Myocyte (in vitro differentiated cells): ENCODE measurements at places on chromosomes 16 and 17. TPM values are rescaled to one million over a fixed set of nuclear protein-coding genes. Genes with fewer than 3 reads are reported as not detected.
A peak's percentile ranks its signal among the peaks of the same experiment; 100 is the strongest.

DNA sequence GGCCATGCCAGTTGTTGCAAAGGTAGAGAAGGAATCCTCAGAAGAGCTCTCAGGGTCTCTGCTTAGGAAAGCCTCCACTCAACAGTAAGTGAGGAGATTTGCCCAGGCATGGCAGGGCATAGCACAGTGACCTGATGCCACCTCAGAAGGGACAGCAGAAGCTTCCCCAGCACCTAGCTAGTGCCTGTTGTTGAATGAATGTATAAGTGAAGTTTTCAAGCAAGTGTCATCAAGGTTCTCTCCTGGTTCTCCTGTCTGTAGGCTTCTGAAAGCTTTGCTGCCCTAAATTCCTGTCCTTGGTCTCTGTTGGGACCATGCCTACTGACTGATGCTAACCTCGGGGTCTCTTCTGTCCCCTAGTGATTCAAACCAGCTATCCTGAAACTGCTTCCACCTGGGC is 114.9 kb upstream of the TBX2 start:
- DNase-seq, result no peak

- DNase-seq, result no peak
These were observed 1.6 kb downstream of the SPEM2 start for GRCh38 chr17:7426896-7427489.

GRCh38 chr17:62826956-62827355 is 18.8 kb upstream of the MARCHF10 start:
- DNase-seq, result no peak

DNA sequence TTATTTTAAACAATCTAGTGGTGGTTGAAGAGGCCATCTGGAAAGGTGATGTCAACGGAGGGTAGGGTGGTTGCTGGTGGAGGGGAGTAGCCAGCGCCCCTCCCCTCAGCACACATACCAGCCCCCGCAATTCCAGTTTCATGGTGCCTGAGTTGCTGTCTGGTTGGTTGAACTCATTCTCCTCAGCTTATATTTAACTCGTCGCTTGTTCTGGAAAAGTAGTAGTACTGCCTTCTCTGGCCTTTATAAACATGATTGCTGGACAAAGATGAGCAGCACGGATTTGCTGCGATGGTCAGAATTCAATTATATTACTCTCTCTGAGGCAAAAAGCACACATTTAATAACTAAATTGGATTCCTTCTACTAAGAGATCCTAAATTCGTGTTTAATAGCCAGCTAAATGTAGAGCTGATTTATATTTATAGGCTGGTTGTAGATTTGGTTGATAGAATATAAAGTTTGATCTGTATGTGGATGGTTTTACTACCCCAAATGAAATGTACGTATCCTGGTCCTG is 238.0 kb upstream of the TBX2 start:
- DNase-seq, result no peak

GRCh38 chr17:5488752-5489151 is 2.4 kb downstream of the MIS12 start:
- DNase-seq, result no peak

DNA sequence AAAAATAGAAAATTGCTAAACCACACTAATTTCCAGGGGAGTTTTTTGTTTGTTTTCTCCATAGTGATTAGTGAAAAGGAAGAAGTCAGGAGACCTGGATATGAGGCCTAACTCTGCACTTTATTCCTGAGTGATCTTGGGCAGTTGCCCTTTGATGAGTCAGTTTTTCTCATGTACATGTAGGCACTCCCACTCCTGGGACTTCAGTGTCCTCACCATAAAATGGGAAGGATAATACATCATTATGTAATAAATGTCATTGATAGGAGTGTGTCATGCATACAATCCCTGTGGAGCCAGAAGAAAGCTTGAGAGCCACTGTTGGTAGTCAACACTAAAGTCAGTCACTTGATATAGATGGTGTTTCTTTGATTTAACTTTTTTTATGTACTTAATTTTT is 32.5 kb downstream of the WIPF2 start:
- peak; percentile 64 for DNase-seq

GRCh38 chr16:5056352-5056751 is 9.4 kb downstream of the C16orf89 start:
- DNase-seq, result no peak

GRCh38 chr17:45990886-45991285 is 8.2 kb upstream of the STH start:
- no peak for DNase-seq

DNA sequence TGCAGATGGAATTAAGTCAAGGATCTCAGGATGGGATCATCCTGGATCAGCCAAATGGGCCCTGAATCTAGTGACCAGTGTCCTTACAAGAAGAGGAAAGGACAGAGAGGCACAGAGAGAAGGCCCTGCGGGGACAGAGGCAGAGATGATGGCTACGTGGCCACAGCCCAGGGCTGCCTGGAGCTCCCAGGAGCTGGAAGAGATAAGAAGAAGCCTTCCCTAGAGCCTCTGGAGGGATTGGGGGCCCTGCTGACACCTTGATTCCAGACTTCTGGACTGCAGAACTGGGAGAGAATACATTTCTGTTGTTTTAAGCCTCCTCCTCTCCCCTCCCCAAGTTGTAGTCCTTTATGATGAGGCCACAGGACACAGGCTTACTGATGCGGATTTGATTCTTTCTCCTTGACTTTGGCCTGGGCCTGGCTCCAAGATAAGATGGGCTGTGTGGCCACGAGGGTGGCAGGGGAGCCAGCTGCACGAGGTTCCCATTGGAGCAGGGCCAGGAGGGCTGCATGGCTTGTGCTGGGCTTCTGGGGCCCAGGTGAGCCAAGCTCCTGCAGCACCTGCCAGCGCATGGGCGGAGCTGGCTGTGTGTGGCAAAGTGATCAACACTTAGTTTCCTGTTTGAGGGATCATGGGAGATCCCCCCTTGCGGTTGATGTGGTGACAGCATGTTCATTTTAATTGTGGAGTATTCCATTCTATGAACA is 146.1 kb downstream of the IRF8 start:
- DNase-seq, result no peak

DNA sequence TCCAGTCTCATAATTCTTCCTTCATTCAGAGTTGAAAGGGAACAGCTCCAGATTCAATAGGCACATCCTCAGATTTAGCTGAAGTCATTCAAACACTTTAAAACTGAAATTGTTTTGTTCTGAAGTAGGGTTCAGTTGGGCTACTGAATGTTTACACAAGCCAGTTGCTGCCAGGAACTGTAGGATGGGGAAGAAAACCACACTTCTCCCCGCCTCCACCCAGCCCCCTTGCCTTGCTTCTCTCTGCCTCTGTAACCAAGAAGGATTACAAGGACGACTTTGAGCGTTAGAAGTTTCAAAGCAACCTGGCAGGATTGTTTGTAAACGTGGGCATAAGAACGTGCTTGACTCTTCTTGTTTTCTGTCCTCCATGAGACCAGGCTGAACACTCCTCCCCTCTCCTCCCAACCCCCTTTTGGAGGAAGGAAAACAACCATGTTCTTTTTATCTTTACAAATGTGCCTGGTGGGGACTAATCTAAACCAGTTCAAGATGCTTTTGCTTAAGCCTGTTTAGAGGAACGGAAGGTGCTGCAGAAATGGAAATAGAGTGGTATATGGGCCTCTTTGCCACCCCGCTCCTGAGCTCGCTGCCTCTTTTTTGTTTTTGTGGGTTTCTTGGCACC is 287.9 kb downstream of the FTO start:
- DNase-seq, result peak; percentile 26

Gene RILP
- 11.0 and 20.1 TPM in 2 replicates for total RNA-seq

DNA sequence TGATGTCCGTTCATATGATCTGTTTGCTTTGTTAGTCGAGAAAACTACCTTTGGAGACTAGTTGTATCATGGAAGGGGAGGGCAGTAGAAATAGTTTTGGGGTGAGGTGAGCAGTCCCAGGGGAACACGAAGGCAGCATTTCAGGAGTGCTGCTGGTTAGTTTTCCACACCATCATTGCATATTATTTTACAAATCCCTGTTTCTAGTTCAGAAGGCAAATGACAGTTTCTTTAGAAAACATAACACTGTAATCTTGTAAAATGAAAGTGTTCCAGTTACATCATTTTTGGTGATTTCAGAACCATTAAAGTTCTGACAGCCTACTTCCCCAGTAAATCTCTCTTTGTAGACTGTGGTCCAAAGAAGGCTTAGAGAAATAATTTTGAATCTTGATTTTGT is 25.4 kb downstream of the BANP start:
- peak; percentile 27 for DNase-seq

Gene PLLP
- not detected in 2 replicates for total RNA-seq

DNA sequence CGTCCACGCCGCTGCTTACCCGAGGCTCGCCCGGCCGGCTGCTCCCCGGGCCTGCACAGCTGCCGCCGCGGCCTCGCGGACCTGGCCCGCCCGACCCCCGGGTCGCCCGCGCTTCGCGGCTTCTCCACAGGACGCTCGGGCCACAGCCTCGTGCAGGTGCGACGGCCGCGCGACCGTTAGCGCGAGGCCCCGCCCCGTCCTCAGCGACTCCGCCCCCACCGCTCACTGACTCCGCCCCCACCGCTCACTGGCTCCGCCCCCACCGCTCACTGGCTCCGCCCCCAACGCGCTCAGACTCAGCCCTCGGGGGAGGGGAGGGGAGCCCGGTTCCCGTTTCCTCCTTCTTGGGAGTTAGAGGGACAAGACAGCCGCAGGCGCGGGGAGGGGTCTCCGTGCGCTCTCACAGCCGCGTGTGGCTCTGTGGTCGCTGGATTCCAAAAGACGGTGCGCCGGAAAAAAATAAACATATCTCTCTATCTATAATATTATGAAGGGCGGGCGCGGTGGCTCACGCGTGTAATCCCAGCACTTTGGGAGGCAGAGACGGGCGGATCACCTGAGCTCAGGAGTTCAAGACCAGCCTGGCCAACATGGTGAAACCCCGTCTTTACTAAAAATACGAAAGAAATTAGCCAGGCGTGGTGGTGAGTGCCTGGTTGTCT is at the start of gene MEIOB:
MEIOB (minus strand) TSS at position 191 of the 662 bp plus-strand sequence. CDS start 3,989 bp downstream, outside the sequence.
- no peak for DNase-seq

- DNase-seq, result no peak
These were observed 278.6 kb downstream of the CBLN1 start for GRCh38 chr16:49003022-49003421.

- no peak for DNase-seq
These were observed 51.0 kb upstream of the TMEM97 start for GRCh38 chr17:28267720-28268609.

DNA sequence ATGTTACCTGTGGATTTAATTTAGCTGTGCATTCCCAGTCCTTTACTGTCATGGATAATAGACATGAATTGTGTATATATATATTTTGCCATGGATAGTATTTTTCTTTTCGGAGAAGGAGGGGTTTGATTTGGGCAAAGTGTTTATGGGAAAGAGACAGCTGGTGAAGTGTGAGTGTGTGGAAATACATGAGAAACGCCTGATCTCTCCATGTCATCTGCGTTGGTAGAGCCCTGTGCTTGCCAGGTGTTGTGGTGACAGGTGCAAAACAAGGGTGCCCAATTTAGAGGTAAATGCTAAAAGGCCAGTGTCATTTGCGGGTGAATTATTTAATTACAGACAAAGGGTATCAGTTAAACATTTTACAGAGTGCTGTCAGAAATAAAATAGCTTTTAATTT is 23.4 kb downstream of the NDEL1 start:
- no peak for DNase-seq

Gene TMC6
- total RNA-seq, result 2.9 and 3.1 TPM in 2 replicates

GRCh38 chr17:44394833-44395232 is 5.4 kb upstream of the ITGA2B start:
- DNase-seq, result no peak

Gene FOXO3B
- total RNA-seq, result 6.0 and 8.5 TPM in 2 replicates

GRCh38 chr17:9177212-9177611 is 155.9 kb downstream of the NTN1 start:
- DNase-seq, result no peak

- DNase-seq, result peak; percentile 98
These were observed at the start of gene WIPF2 for GRCh38 chr17:40218740-40219593. WIPF2 (plus strand) TSS chr17:40219304; CDS start chr17:40256460, 37,156 bp downstream.

Gene BAIAP3
- total RNA-seq, result 3.6 and 7.1 TPM in 2 replicates

GRCh38 chr17:56186222-56186786 is 33.0 kb downstream of the ANKFN1 start:
- peak; percentile 39 for DNase-seq
